ENCODE measurements at places on chromosomes 1 and 21.
A peak's percentile ranks its signal among the peaks of the same experiment; 100 is the strongest.

GRCh38 chr21:45615145-45615711 is 28.3 kb upstream of the PCBP3 start:
- no peak for DNase-seq

DNA sequence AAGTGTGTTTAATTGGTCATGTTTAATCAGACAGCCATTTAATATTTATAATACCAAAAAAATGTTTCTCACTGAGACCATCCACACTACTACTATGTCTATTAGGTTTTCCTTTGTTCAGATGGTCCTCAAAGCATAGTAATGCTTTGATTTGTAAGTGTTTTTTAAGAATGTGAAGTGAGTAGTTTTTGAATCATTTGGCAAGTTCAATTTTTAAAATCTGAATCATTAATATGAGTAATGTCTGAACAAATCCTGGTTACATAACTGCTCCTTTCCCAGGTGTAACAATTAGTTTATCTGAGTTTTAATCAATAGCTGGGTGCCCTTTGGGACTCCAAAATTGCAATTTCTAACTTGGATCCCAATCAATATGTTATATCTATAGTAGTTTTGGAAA is 23.5 kb upstream of the RPL5 start:
- no peak for DNase-seq

DNA sequence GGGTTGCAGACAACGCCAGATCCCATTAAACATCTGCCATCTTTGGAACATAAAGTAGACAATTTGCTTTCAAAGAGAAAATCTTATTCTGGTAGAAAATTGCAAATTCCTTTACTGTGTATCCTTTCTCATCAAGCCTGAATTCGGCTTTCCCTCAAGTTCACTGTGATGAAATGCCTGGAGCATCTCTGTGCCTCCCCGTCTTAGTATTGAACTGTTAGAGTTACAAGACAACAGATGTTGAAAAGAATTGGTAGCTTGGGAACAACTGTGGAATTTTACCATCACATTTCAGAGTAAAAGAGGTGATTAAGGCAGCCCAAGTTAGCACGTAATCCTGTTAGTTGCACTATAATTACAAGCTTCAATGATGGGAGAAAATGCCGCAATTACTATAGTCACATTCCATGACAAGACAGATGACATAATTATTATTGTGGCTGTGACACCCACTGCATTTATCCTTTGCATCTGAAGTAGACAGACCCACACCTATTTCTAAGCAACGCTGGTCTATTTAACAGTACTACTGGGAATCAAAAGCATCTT is 54.4 kb upstream of the B3GALNT2 start:
- DNase-seq: no peak

GRCh38 chr1:241711326-241711725 is 59.2 kb downstream of the WDR64 start:
- DNase-seq: no peak

DNA sequence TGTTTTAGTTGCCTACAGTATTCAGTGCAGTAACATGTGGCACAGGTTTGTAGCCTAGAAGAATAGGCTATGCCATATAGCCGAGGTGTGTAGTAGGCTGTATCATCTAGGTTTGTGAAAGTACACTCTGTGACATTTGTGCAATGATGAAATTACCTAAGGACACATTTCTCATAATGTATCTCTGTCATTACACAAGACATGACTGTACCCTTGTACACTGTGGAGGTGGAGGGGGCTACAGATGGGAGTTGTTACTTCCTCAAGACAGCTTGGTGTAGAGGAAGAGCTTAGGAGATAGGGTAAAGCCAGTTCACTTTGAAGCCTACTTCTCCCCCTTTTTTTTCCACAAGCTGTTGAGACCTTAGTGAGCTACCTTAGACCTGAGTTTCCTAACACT is 59.7 kb upstream of the RAVER2 start:
- DNase-seq: no peak

DNA sequence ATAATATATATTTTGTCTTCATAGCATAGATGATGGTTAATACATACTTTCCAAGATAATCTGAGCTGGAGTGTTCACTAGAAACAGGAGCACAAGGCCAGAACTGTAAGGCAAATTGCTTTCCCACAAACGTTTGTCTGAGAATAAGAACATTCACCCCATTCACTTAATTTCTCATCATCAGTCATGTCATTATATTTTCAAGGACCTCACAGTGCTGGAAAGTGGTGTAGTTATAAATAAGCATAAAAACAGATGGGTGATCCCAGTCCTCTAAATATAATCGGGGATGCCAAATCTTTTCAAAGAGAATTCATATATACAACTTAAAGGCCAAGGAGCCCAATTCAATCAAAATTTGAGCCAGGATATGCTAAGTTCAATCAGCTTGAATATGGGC is 8.4 kb downstream of the PRRX1 start:
- DNase-seq: no peak

- DNase-seq: peak; percentile 24
Observed at GRCh38 chr1:247373721-247374141, 42.1 kb upstream of the ZNF496 start.

DNA sequence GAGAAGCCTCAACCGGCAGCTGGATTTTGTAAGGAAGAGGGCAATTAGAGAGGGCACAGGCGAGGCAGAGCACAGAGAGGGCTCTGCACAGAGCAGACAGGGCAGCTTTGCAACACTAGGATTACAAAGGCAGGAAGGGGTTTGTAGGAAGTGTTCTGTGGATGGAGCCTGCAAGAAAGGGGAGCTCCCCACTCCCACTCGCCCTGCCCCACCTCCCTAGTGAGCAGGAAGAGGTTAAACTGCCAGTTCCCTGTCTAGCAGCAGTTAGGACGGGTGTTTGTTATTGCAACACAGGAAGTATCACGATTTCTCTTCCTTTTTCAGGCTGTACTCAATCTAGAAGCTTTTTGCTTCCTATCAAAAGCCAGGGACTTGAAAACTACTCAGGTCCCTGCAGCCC is 63.3 kb upstream of the LRRC8D start:
- DNase-seq: peak; percentile 12

GRCh38 chr1:152458384-152459185 is 44.5 kb upstream of the CRNN start:
- DNase-seq: peak; percentile 57

DNA sequence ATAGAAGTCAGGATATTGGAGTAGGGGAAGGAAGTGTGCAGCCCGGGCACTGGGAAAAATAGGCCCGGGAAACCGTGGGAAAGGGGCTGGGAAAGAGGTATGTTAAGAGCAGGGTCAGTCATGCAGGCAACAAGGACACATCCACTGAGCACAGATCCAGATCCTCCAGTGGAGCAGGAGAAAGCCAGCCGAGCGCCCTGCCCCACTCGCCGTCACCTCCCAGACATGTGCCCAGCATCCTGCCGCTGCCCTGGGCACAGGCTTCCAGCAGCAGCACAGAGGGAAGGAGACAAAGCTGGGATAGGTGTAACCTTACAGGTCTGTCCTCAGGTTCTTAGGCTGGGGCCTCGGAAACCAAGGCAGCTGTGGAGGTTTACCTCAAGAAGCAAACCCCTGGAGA is 64.2 kb downstream of the FAM163A start:
- DNase-seq: no peak

DNA sequence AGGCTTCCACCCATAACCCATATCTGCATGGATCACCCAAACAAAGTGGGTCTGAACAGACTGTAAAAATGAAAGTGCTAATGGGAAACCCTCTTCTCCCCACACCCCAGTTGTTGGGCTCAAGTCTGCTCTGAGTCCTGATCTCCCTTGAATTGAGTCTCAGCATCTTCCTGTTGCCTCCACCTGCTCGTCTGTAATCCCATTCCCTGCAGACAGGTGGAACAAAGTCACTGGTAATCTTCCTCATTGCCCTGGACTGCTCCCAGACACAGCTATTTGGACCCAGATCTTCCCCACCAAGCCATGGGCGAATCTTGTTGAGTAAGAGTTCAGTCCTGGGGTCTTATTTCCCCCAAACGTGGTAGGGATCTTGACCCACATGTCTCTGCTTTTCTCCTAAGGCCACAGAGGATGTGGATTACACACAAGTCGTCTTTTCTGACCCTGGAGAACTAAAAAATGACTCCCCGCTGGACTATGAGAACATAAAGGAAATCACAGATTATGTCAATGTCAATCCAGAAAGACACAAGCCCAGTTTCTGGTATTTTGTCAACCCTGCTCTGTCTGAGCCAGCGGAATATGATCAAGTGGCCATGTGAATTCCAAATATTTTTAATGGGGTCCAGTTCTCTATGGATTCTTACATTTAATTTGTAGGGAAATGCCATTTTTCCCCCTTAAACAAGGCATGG is 15.7 kb downstream of the AVPR1B start:
- no peak for DNase-seq

Measured in nephron progenitor cell (in vitro differentiated cells).